ENCODE measurements at places on chromosomes 7 and 10. TPM values are rescaled to one million over a fixed set of nuclear protein-coding genes. Genes with fewer than 3 reads are reported as not detected.

DNA sequence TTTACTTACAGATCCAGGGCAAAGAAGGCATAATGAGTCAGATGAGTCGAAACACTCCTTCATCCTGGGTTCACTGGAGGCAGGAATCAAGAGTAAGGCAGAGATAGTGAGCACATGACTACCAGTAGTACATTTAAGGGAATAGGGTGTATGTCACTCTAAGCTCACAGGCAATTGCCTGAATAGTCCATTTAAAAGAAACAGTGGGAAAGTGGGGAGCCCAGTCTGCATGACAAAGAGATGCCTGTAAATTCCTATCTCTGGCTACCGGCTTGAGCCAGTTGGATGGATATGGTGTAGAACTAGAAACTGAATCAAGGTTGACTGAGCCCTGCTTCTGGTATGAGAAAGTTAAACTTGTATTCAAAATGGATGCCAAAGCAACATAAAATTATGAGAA, 861.5 kb upstream of the ZWINT start:
- peak overlapping the region; percentile 38 for H3K4me3 ChIP-seq
- H3K36me3 ChIP-seq = no peaks in the 10 kb centered on the region
- H3K27me3 ChIP-seq = no peaks in the 10 kb centered on the region
- H3K4me1 ChIP-seq = peaks cover 69% of the 10 kb centered on the region
- H3K27ac ChIP-seq = peak overlapping the region; percentile 93
- peak; percentile 94 for DNase-seq

GRCh38 chr7:151080067-151080521, 515 bp downstream of the FASTK start:
- no peak overlapping the region for H3K27ac ChIP-seq
- H3K4me3 ChIP-seq = peak overlapping the region; percentile 91
- no peaks in the 10 kb centered on the region for H3K36me3 ChIP-seq
- no peak for DNase-seq
- H3K4me1 ChIP-seq = peaks cover 35% of the 10 kb centered on the region
- H3K27me3 ChIP-seq = peaks cover 16% of the 10 kb centered on the region

DNA sequence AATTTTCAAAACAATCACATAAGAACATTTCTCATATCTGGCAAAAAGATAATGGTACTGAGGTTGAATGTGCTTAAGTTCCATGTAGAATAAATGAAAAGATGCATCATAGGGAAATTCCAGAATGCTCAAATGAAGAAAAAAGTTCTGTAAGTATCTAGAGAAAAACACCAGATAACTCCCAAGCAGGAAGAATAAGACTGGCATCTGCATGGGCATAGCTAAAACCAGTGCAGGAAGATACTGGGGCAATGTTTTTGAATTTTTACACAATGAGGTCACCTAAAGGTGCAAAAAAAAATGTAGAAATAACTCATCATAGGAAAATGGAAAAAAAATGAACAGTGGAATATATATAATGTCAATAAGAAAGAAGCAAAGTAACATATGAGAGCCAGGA, 275.2 kb downstream of the BAMBI start:
- H3K27me3 ChIP-seq = no peaks in the 10 kb centered on the region
- H3K36me3 ChIP-seq = no peaks in the 10 kb centered on the region
- DNase-seq = no peak
- H3K27ac ChIP-seq = no peak overlapping the region
- no peak overlapping the region for H3K4me3 ChIP-seq

- no peak overlapping the region for H3K4me3 ChIP-seq
- no peak overlapping the region for H3K27ac ChIP-seq
- no peaks in the 10 kb centered on the region for H3K36me3 ChIP-seq
Observed at GRCh38 chr7:140327261-140327661, 71.1 kb downstream of the SLC37A3 start.

GRCh38 chr10:50260791-50261281, 9.5 kb upstream of the ASAH2 start:
- DNase-seq = no peak
- H3K4me1 ChIP-seq = 0 out of 2 replicates have a peak, but pooled peaks cover 7% of the 10 kb centered on the region
- no peaks in the 10 kb centered on the region for H3K36me3 ChIP-seq

GRCh38 chr7:2611401-2611800, 20.4 kb upstream of the TTYH3 start:
- H3K4me1 ChIP-seq = peaks cover 3% of the 10 kb centered on the region
- H3K27me3 ChIP-seq = no peaks in the 10 kb centered on the region
- H3K27ac ChIP-seq = no peak overlapping the region
- no peak for DNase-seq
- no peaks in the 10 kb centered on the region for H3K36me3 ChIP-seq

GRCh38 chr7:111998326-111998725, 207.9 kb downstream of the DOCK4 start:
- no peak overlapping the region for H3K4me3 ChIP-seq
- DNase-seq = no peak
- H3K4me1 ChIP-seq = peaks cover 1% of the 10 kb centered on the region
- H3K36me3 ChIP-seq = no peaks in the 10 kb centered on the region
- no peak overlapping the region for H3K27ac ChIP-seq

- H3K36me3 ChIP-seq = no peaks in the 10 kb centered on the region
- no peaks in the 10 kb centered on the region for H3K27me3 ChIP-seq
- H3K27ac ChIP-seq = no peak overlapping the region
- H3K4me3 ChIP-seq = no peak overlapping the region
Observed at GRCh38 chr7:69114374-69114773, 483.9 kb upstream of the AUTS2 start.

GRCh38 chr10:132465889-132466519, 69.0 kb downstream of the PWWP2B start:
- no peak for DNase-seq
- H3K4me1 ChIP-seq = no peaks in the 10 kb centered on the region
- no peak overlapping the region for H3K27ac ChIP-seq
- no peak overlapping the region for H3K4me3 ChIP-seq

DNA sequence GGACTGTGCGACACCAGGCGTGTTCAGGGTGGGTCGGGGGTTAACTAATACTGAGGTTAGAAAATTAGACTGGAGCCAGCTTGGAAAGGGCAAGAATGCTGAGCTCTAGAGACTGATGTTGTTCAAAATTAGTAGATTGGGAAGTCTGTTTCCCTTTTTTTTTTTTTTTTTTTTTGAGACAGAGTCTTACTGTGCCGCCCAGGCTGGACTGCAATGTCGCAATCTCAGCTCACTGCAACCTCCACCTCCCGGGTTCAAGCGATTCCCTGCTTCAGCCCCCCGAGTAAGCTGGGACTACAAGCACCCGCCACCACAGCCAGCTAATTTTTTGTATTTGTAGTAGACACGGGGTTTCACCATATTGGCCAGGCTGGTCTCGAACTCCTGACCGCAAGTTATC, 2.7 kb upstream of the CPVL start:
- H3K4me1 ChIP-seq = peaks cover 13% of the 10 kb centered on the region
- no peaks in the 10 kb centered on the region for H3K36me3 ChIP-seq
- no peak overlapping the region for H3K4me3 ChIP-seq
- peaks cover 20% of the 10 kb centered on the region for H3K27me3 ChIP-seq

DNA sequence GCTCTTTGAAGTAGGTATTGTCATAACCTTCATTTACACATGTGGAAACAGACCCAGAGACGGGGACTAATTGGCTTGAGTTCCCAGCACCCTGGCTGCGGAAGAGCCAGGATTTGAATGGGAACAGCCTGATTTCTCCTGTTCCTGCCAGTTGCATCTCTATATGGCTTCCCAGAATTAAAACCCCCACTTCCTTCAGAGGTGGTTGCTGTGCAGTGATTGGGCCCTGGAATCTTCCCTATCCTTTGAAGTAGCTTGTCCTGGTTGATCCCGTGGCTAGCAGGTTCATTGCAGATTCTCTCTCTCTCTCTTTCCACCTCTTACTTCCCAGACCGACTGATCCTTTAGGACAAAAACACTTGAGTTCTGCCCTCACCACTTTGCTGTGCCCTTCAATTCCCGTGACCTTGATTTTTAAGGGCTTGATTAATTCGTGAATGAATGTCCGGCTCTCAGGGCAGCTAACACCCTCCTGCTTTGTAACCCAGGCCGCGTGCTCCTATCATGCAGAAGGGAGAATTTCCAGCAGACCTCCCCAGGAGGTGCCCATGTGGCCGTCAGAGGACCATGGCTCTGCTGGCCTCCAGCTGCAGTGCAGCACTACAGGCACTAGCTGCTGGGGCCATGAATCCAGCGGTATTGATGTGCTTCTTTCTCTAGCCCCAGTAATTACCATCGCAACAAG, 120.6 kb upstream of the AGK start:
- H3K4me1 ChIP-seq = peaks cover 50% of the 10 kb centered on the region
- H3K27ac ChIP-seq = peak overlapping the region; percentile 87
- H3K27me3 ChIP-seq = no peaks in the 10 kb centered on the region
- peak overlapping the region; percentile 5 for H3K4me3 ChIP-seq

GRCh38 chr7:90568213-90568612, 27.9 kb upstream of the CDK14 start:
- H3K27ac ChIP-seq = no peak overlapping the region
- no peaks in the 10 kb centered on the region for H3K4me1 ChIP-seq

DNA sequence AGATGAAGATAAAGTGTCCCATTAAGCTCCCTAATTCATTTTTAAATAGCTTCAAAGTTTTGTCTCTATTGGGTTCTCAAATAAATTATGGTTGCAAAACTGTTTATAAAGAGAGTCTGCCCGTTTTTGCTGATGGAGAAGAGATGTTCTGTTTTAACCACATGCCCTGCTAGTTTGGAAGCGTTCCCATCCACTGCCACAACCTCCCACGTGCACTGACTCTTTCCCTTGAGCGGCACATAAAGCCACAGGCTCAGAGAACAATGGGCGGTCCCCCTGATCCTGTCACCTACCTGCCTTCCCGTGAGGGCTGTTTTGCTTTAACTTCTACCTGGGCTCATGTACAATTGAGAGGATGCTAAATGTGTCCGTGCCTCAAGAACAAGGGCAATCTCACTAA, 65.5 kb downstream of the CPVL start:
- peaks cover 4% of the 10 kb centered on the region for H3K4me1 ChIP-seq
- no peak for DNase-seq
- no peak overlapping the region for H3K27ac ChIP-seq
- H3K4me3 ChIP-seq = no peak overlapping the region
- no peaks in the 10 kb centered on the region for H3K27me3 ChIP-seq
- H3K36me3 ChIP-seq = no peaks in the 10 kb centered on the region

GRCh38 chr7:51009716-51010496, 227.2 kb upstream of the GRB10 start:
- no peak for DNase-seq
- no peaks in the 10 kb centered on the region for H3K27me3 ChIP-seq
- no peaks in the 10 kb centered on the region for H3K4me1 ChIP-seq
- no peak overlapping the region for H3K27ac ChIP-seq
- H3K36me3 ChIP-seq = no peaks in the 10 kb centered on the region
- H3K4me3 ChIP-seq = no peak overlapping the region

DNA sequence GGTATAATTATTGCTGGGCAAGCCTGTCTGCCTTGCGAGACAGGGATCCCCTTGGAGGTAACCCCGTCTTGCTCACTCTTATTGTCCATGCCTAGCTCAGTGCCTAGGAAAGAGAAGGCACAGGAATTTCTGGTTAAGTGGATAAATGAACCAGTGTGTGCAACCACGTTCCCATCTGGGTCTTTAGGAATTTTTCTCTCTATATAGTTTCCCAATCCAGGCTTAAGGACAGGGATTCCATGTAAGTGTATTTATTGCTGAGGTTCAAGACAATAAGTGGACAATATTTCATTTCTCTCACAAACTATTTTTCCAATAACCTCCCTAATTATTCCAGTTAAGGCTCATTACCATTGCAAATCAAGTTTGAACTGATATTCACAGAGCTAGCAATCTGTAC, 8.9 kb upstream of the ADAM12 start:
- H3K4me1 ChIP-seq = no peaks in the 10 kb centered on the region
- H3K27ac ChIP-seq = no peak overlapping the region
- DNase-seq = no peak
- no peak overlapping the region for H3K4me3 ChIP-seq
- no peaks in the 10 kb centered on the region for H3K36me3 ChIP-seq

- DNase-seq = no peak
- H3K4me3 ChIP-seq = no peak overlapping the region
- H3K27ac ChIP-seq = no peak overlapping the region
- H3K4me1 ChIP-seq = no peaks in the 10 kb centered on the region
Observed at GRCh38 chr10:99682032-99682431, 22.7 kb downstream of the ENTPD7 start.

- peaks cover 24% of the 10 kb centered on the region for H3K27me3 ChIP-seq
- H3K27ac ChIP-seq = no peak overlapping the region
- no peak for DNase-seq
- no peaks in the 10 kb centered on the region for H3K4me1 ChIP-seq
- no peaks in the 10 kb centered on the region for H3K36me3 ChIP-seq
Observed at GRCh38 chr7:951881-952547, 2.5 kb downstream of the ADAP1 start.

DNA sequence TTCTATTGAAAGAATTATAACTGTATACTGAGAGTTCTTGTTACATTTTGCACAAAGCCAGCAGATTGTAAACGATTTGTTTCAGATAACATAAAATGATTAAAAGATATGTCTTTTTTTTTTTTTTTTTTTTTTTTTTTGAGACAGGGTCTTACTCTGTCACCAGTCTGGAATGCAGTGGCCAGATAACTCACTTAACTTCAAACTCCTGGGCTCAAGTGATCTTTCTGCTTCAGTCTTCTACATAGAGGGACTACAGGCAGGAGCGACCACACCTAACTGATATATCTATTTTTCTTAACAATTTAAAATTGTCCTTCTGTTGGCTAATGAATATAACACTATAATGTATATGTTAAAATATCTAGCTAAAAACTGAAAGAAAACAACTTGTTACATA, 317.3 kb upstream of the CACNA2D1 start:
- no peak overlapping the region for H3K4me3 ChIP-seq
- H3K4me1 ChIP-seq = peaks cover 30% of the 10 kb centered on the region
- H3K27ac ChIP-seq = peak overlapping the region; percentile 43
- no peaks in the 10 kb centered on the region for H3K36me3 ChIP-seq
- DNase-seq = peak; percentile 42

DNA sequence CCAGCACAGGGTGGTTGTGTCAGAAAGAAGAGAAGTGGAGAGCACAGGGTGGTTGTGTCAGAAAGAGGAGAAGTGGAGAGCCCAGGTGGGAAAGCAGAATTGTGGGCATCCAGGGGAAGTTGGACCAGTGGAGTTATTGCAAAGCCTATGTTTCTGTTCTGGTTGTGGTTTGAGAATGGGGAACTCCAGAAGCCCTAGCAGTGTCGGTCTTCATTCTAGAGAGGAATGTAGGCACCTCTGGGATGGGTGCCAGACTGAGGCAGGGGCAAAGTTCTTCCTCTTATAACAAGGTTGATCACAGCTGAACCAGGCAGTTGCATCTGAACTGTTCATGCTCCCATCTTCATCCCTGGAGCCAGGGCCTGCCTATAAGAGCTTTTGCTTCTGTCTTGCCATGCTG, 954 bp downstream of the FSCN3 start:
- H3K4me3 ChIP-seq = no peak overlapping the region
- no peak for DNase-seq
- no peaks in the 10 kb centered on the region for H3K27me3 ChIP-seq
- no peak overlapping the region for H3K27ac ChIP-seq

The DRGX gene
- total RNA-seq = not detected

The LDB3 gene
- total RNA-seq = 0.14 TPM

The LRIT1 gene
- 0.07 TPM for total RNA-seq

The GTF2IRD1 gene
- total RNA-seq = 28.7 TPM

The LIPM gene
- total RNA-seq = not detected

The OR2A12 gene
- not detected for total RNA-seq

The CDC14C gene
- 0.54 TPM for total RNA-seq

The FOXI2 gene
- total RNA-seq = 1.1 TPM

The CRPPA gene
- total RNA-seq = 0.45 TPM

The DYDC2 gene
- total RNA-seq = 8.1 TPM
